Neural progenitor cell (in vitro differentiated cells): ENCODE measurements at places on chromosomes 6 and 20.

DNA sequence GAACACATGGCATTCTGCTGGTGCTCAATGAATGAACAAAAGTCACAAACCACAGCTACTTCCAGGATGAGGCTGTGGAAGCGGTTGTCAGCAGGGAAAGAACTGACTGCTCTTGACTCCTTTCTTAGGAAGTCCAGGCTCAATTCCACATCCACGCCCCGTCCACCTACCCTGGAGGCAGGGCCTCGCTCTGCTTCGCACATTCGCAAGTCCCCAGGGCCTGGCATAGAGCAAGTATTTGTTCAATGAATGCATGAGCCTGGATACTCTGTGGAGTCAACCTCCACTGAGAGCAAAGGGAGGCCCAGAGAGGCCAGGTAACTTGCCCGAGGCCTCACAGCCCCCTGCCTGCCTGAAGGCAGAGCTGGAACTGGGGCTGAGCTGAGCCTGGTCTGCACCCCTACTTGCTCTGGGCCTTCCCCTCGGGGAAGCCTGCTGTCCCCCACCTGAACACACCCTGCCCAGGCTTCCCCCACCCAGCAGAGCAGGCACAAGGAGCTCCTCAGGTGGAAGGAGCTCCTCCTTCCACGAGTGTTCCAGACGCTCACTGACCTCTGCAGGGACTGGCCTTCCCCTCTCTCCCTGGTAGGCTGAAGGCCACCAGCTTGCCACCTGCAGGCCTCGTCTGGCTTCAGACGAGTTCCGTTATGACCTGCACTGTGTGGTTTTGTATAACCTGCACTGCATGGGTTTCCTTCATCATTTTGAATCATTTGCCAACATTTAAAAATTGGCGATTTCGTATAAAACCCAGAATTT, 119.3 kb upstream of the PTPN1 start:
- H3K4me3 ChIP-seq = no peak overlapping the region
- no peaks in the 10 kb centered on the region for H3K27me3 ChIP-seq
- H3K36me3 ChIP-seq = no peaks in the 10 kb centered on the region
- no peaks in the 10 kb centered on the region for H3K4me1 ChIP-seq
- DNase-seq = no peak
- H3K27ac ChIP-seq = no peak overlapping the region

DNA sequence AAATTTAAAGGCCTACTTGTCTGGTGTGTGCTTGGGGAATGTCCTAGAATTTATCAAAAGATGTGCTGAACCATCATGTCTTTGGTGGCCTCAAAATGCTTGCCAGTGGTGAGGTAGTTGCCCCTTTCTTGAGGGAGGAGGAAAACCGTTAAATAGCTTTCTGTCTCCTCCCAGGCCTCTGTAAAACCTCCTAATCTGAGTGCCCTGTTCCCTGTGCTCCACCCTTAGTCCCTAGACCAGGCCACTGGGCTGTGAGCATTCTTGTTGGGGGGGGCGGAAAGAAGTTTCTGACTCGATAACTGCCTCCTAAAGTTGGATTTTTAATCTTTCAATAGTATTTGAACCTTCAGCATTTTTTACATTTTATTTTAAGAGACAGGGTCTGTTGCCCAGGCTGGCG, 23.1 kb downstream of the JARID2 start:
- no peak overlapping the region for H3K27ac ChIP-seq
- no peaks in the 10 kb centered on the region for H3K27me3 ChIP-seq
- H3K4me3 ChIP-seq = peak overlapping the region; percentile 33

- H3K4me1 ChIP-seq = no peaks in the 10 kb centered on the region
- no peak overlapping the region for H3K27ac ChIP-seq
- no peaks in the 10 kb centered on the region for H3K36me3 ChIP-seq
- H3K4me3 ChIP-seq = no peak overlapping the region
- no peak for DNase-seq
These were observed 62.2 kb downstream of the KCNB1 start for GRCh38 chr20:49420292-49420691.

- H3K4me3 ChIP-seq = no peak overlapping the region
- H3K4me1 ChIP-seq = no peaks in the 10 kb centered on the region
- no peak overlapping the region for H3K27ac ChIP-seq
- H3K27me3 ChIP-seq = no peaks in the 10 kb centered on the region
These were observed 88.7 kb downstream of the SLC24A3 start for GRCh38 chr20:19301142-19301541.

GRCh38 chr6:109320072-109320471, 62.2 kb downstream of the CD164 start:
- no peak overlapping the region for H3K4me3 ChIP-seq
- DNase-seq = no peak
- H3K27me3 ChIP-seq = no peaks in the 10 kb centered on the region
- H3K4me1 ChIP-seq = peaks cover 15% of the 10 kb centered on the region

GRCh38 chr6:170110201-170111140, 180.4 kb downstream of the DLL1 start:
- no peak overlapping the region for H3K27ac ChIP-seq
- no peaks in the 10 kb centered on the region for H3K4me1 ChIP-seq
- H3K4me3 ChIP-seq = no peak overlapping the region
- no peak for DNase-seq
- H3K27me3 ChIP-seq = no peaks in the 10 kb centered on the region

GRCh38 chr20:45032781-45033180, 66.5 kb downstream of the STK4 start:
- no peaks in the 10 kb centered on the region for H3K4me1 ChIP-seq
- no peak overlapping the region for H3K4me3 ChIP-seq
- no peak for DNase-seq
- H3K27ac ChIP-seq = no peak overlapping the region

GRCh38 chr20:36004045-36004444, 35.7 kb downstream of the CNBD2 start:
- no peaks in the 10 kb centered on the region for H3K36me3 ChIP-seq
- no peaks in the 10 kb centered on the region for H3K27me3 ChIP-seq
- no peak overlapping the region for H3K27ac ChIP-seq
- no peak for DNase-seq
- H3K4me1 ChIP-seq = no peaks in the 10 kb centered on the region

DNA sequence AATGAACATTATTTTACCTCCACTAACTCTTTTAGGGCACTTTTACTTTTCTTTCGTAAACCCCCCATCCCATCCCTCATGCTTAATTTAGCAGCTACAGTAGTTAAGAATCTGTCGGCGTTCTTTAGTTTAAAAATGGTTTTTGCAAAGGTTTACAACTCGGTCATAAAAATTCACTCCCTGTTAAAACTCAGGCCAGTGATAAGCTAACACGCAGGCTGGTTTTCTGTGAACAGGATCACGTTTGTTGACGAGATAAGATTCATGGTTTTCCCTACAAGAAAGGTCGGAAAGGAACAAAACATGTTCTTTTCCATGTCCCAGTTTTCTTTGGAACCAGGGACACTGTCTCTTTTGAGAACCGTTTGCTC, 101.1 kb downstream of the TOX2 start:
- DNase-seq = no peak
- H3K36me3 ChIP-seq = no peaks in the 10 kb centered on the region
- H3K27me3 ChIP-seq = no peaks in the 10 kb centered on the region

- DNase-seq = peak; percentile 42
- H3K4me3 ChIP-seq = no peak overlapping the region
- H3K36me3 ChIP-seq = no peaks in the 10 kb centered on the region
- H3K4me1 ChIP-seq = peaks cover 21% of the 10 kb centered on the region
- H3K27me3 ChIP-seq = no peaks in the 10 kb centered on the region
These were observed 396.5 kb downstream of the RNGTT start for GRCh38 chr6:88566746-88567534.

DNA sequence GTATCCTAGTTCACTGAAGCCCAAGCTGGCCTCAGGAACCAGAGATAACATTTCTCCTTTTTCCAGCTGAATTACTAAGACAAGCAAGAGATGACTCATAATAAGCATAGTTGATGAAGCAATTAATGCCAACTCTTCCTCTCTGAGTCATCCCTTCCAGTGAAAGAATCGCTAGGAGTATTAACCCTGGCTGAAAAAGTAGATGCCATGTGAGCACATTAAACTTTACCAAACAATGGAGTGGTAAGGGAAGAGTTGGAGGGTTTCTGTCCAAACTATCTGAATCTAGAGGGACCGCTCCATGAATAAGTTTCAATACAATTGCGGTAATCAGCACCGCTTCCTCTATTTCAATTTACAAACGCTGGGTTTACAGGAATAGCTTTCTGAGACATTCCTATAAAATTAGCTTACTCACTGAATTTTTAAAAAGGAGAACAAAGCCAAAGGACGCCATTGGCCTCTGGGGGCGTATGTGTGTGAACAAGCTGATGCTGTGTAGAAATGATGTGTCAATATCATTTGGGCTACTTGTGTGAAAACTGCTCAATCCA, 48.3 kb downstream of the ATXN1 start:
- no peaks in the 10 kb centered on the region for H3K36me3 ChIP-seq
- H3K4me1 ChIP-seq = no peaks in the 10 kb centered on the region
- no peak overlapping the region for H3K4me3 ChIP-seq
- H3K27me3 ChIP-seq = no peaks in the 10 kb centered on the region

GRCh38 chr20:24289737-24290481, 179.5 kb upstream of the SYNDIG1 start:
- no peaks in the 10 kb centered on the region for H3K36me3 ChIP-seq
- no peak overlapping the region for H3K27ac ChIP-seq
- no peaks in the 10 kb centered on the region for H3K4me1 ChIP-seq
- DNase-seq = no peak
- H3K4me3 ChIP-seq = no peak overlapping the region

GRCh38 chr6:48994811-48995210, 468.2 kb downstream of the MMUT start:
- H3K36me3 ChIP-seq = no peaks in the 10 kb centered on the region
- H3K4me3 ChIP-seq = no peak overlapping the region
- no peaks in the 10 kb centered on the region for H3K4me1 ChIP-seq
- no peak overlapping the region for H3K27ac ChIP-seq
- no peak for DNase-seq

DNA sequence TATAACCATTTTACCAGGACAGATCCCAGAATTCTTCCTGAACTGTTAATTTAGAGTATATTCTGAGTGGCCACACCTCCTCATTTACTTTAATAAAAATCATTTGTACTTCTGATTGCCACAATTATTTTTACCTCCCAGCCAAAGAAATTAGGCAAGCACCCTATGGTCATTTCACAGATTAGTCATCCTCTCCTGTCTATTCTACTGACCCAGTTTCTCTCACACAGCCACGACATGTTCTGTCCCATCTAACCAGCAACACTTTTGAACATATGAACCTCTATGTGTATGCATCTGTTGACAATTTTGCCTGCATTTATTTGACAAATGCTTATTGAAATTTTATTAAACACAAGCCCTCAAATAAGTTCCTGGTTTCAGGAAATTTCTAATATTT, 202.6 kb upstream of the STXBP5 start:
- no peak overlapping the region for H3K4me3 ChIP-seq
- no peaks in the 10 kb centered on the region for H3K36me3 ChIP-seq
- no peaks in the 10 kb centered on the region for H3K27me3 ChIP-seq
- H3K27ac ChIP-seq = no peak overlapping the region
- H3K4me1 ChIP-seq = no peaks in the 10 kb centered on the region

GRCh38 chr6:21420926-21421325, 172.6 kb upstream of the SOX4 start:
- H3K4me1 ChIP-seq = peaks cover 9% of the 10 kb centered on the region
- peaks cover under 1% of the 10 kb centered on the region for H3K36me3 ChIP-seq
- no peaks in the 10 kb centered on the region for H3K27me3 ChIP-seq
- no peak overlapping the region for H3K27ac ChIP-seq
- H3K4me3 ChIP-seq = no peak overlapping the region
- DNase-seq = no peak

DNA sequence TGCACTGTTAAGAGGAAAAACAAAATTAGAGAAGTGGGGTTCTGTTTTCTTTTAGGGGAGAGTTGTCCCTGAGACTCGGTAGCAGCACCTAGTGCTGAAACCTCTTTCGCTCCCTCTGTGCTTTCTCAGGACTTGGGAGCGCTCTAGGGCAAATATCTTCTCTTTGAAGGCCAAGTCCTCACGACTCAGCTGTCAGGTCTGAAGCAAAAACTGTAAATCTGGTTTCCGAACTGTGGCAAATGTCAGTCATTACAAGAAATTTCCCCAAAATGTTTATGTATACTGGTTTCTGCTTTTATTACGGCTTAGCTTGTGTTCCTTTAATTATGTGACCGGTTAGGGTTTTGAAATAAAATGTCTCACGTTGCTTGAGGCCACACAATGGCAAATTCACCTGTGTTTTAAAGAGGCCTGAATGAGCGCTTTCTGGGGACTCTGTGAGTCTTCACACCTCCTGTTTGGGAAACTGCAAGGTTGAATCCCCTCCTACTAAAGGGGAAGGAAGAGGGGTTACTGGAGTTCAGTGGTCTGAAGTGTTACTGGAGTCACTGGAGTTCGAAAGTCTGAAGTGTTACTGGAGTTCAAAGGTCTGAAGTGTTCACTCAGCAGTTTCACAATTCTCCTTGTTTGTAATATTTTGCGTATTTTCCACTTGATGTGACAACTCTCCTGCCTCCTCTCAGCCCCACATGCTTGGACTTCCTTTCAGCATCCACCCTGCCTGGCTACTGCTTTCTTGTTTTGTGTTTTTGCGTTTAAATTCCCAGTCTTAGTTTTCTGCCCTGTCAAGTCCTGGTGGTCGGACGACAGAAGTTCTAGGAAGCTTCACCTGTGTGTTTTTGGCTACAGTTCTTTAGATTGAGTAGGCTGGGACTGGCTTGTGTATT, 1.6 kb downstream of the SMPDL3A start:
- H3K4me1 ChIP-seq = peaks cover 17% of the 10 kb centered on the region
- H3K27ac ChIP-seq = no peak overlapping the region
- no peak for DNase-seq
- peak overlapping the region; percentile 76 for H3K4me3 ChIP-seq
- peaks cover 50% of the 10 kb centered on the region for H3K27me3 ChIP-seq

DNA sequence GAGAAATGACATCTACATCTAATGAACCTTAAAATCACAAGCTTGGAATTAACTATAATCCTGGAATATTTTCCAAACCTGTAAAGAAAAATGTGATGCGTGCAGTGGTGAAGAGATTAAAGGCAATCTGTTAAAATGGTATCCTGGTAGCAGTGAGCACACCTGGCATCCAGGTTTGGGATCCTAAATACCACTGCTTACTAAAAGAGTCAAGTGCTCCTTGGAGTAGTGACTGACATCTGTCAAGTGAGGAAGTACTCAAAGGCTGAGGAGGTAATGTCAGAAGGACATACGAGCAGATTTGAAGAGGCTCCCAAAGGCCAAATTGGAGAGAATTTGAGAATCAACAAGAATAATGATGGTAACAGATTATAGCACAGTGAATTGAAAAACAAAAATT, 32.8 kb downstream of the PCMT1 start:
- no peaks in the 10 kb centered on the region for H3K27me3 ChIP-seq
- no peak overlapping the region for H3K27ac ChIP-seq
- no peak overlapping the region for H3K4me3 ChIP-seq
- DNase-seq = no peak
- H3K4me1 ChIP-seq = no peaks in the 10 kb centered on the region

GRCh38 chr20:18767676-18768075, 45.9 kb upstream of the SCP2D1 start:
- DNase-seq = no peak
- no peaks in the 10 kb centered on the region for H3K36me3 ChIP-seq
- no peaks in the 10 kb centered on the region for H3K27me3 ChIP-seq

DNA sequence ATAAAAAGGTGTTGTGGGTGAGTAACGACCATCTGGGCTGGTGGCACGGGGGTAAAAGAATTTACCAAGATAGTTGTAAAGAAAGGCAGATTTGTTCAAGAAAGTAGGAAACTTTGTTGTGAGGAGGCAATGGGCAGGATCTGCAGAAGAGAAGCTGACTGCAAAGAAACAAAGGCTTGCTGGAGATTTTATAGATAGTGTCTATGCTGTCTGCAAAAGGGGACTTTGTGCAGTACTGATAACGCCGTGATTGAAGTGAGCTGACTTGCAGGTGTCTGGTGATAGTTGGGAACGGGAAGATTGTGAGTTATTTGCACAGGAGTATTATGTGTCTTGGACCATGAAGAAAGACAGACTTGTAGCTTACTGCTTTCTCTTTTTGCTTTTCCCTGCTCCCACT, 36.8 kb upstream of the GSTA3 start:
- no peak overlapping the region for H3K4me3 ChIP-seq
- DNase-seq = no peak
- no peaks in the 10 kb centered on the region for H3K36me3 ChIP-seq
- H3K27me3 ChIP-seq = no peaks in the 10 kb centered on the region
